ENCODE measurements at places on chromosomes 2 and 18.
A peak's percentile ranks its signal among the peaks of the same experiment; 100 is the strongest.

GRCh38 chr18:54791657-54792056, 36.6 kb upstream of the RAB27B start:
- DNase-seq = no peak

- DNase-seq = peak; percentile 2
These were observed 113.1 kb downstream of the GATA6 start for GRCh38 chr18:22282311-22283115.

- peak; percentile 82 for DNase-seq
These were observed 78.7 kb downstream of the ICOS start for GRCh38 chr2:204015118-204015843.

DNA sequence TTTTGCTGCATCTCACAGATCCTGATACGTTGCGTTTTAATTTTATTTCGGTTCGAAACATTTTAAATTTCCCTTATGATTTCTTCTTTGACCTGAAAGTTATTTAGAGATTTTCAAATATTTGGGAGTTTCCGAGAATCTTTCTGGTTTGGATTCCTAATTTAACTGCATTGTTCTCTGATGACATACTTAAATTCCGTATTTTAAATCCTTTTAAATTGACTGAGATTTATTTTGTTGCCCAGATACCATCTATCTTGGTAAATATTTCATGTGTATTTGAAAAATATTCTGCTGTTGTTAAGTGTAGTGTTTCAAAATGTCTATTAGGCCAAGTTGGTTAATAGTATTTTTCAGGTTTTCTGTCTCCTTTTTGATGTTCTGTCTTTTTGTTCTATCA, 37.7 kb downstream of the MROH2A start:
- no peak for DNase-seq

DNA sequence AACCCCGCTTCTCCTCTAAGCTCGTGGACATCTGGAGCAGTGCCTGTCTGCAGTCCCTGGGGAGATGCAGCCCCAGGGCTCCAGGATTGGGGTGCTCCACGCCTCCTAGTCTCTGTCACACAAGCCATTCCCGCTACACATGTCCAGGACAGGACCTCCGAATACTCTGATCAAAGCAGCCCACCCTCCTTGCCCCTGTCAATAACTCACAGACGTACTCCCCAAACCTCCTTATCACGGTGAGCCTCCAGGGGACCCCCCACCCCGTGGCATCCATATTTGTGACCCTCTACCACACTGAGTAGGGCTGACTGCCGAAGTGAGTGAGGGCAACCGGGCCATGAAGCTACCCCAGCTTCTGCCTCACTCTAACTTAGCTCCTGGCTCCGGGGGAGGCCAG, 727.7 kb downstream of the GALR1 start:
- no peak for DNase-seq

- DNase-seq = no peak
These were observed 165.6 kb upstream of the NABP1 start for GRCh38 chr2:191512216-191512835.

- no peak for DNase-seq
These were observed 159.5 kb downstream of the TNS1 start for GRCh38 chr2:217843324-217843723.

GRCh38 chr2:193693758-193694157, 1499.0 kb upstream of the TMEFF2 start:
- no peak for DNase-seq

DNA sequence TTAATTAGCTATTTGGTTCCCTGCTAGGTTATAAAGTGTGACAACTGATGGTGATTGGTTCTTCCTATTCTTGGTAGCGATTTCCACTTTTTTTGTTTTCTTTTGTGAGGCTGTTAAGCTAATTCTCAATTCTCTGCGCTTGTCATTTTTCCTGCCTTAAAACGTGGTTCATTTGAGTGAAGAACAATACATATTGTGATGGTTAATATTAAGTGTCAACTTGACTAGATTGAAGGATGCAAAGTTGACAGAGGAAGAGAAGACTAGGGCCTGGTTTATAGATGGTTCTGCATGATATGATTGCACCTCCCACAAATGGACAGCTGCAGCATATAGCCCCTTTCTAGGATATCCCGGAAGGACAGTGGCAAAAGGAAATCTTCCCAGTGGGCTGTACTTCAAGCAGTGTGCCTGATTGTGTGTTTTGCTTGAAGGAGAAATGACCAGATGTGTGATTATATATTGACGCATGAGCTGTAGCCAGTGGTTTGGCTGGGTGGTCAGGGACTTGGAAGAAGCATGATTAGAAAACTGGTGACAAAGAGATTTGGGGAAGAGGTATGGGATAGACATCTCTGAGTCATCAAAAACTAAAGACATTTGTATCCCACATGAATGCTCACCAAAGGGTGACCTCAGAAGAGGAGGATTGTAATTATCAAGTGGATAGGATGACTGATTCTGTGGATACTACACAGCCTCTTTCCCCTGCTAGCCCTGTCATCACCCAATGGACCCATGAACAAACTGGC, 39.4 kb upstream of the ZNF804A start:
- DNase-seq = no peak

DNA sequence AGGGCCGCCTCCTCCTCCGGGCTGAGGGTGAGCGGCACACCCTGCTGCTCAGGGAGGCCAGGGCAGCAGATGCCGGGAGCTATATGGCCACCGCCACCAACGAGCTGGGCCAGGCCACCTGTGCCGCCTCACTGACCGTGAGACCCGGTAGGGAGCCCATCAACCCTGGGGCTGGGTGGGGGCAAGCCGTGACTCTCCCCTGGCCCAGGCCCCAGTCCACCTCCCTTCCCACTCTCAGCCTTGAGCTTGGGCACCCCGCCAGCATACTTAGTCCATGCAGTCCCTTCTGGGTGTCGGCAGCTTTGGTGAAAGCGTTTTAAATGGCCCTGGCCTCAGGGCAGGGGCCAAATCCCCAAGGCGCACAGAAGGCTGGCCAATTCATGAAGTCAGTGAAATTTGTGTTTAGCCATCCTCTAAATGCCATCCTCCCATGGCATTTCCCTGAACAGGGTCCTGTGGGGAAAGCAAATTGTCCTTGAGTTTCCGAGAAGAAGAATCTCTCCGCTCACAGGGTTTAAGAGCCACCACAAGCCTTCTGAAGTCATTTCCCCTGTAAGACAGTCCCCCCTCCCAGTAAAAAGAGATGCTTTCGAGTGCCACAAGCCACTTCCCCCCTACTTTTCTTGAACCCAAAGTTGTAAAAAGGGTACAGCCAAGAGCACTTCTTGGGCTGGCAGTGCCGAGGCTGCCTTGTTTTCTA, 17.2 kb downstream of the SPEG start:
- no peak for DNase-seq

DNA sequence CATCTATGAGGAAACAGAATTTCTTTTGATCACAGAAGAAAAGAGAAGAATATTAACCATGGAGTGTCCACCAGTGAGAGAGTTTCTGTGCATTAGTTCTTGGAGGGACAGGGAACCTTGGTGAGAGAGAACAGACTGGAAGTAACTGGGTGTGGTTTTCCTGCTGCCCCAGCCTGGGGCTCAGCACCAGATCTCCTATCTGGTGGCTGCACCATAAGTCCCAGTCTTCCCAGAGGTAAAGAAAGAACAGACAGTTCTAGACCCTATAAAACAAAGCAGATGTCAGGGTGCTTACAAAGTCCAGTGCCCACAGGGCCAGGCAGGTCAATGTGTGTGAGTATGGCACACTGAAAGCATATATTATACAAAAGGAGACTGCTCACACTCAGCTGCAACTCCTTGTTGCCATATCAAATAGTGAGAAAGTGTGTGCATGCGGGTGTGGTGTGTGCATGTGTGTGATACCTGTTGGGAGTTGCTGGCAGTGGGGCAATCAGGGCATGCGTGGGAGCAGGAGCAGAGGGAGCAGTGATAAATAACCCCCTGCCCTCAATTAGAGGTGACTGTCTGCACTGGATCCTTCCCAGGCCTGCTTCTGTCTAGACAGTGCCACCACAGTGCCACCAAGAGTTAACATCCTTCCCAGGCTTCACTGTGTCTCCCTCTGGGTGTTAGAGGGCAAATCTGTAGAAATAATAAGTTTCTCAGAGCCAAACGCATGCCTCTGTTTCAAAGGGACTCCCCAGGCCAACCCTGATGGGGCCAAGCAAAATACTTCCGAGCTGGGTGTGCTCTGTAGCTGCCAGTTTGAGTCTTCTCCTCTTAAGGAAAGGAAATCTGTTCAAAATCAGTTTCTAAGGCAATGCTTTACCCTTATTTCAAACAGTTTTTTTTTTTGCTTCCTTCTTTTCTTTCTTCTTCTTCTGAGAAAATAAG, 45.7 kb downstream of the RDH14 start:
- no peak for DNase-seq

- no peak for DNase-seq
These were observed 32.8 kb downstream of the IMPA2 start for GRCh38 chr18:12014086-12014485.

GRCh38 chr2:96730212-96730611, 9.7 kb downstream of the LMAN2L start:
- DNase-seq = no peak

DNA sequence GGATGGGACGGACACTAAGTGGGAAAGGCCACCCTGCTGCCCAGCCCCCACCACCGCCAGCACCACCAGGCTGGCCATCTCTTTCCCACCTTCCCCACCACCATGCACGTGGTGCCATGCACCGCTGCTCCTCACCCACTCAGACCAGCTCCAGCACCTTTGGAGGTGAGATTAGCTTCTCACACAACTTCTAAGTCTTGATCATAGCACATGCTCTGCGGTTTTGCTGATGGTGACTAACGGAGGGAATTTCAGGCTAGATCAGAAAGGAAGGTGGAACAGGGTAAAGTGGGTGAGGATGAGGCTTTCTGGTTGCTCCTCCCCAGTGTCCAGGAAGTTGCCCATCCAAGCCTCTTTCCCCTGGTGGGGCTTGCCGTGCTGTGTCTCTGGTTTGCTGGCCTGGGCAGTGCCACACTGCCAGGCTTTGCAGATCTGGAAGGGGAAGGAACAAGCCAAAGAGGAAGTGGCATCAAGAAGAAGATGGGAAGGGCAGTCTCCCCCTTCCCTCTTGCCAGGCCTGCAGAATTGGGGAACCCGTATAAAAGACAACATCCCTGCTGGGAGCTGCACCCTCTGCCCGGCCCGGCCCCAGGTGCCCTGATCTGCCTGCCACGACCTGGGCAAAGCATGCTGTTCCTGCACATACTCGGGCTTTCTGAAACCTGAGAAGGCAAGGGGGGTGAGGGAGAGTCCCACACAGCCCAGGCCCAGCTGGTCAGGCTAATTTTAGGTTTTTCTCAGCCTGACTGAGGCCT, 44.3 kb upstream of the CAB39 start:
- DNase-seq = peak; percentile 83

GRCh38 chr2:19321946-19322345, 36.5 kb downstream of the OSR1 start:
- no peak for DNase-seq

DNA sequence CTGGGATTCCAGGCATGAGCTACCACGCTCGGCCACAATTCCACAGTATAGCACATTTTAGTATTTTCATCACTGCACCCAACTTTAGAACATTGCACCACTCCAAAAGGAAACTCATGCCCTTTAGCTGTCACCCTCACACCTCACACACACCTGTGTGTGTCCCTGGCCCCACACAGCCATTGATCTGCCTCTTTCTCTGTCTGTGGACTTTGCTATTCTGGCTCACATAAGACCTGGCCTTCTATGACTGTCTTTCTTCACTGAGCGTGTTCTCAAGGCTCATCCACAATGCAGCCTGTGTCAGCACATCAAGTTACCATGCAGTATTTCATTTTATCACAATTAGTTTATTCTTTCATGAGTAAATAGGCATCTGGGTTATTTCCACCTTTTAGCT, 19.7 kb upstream of the ATP9B start:
- DNase-seq = no peak

GRCh38 chr2:71846669-71847291, 300.9 kb downstream of the CYP26B1 start:
- DNase-seq = no peak

DNA sequence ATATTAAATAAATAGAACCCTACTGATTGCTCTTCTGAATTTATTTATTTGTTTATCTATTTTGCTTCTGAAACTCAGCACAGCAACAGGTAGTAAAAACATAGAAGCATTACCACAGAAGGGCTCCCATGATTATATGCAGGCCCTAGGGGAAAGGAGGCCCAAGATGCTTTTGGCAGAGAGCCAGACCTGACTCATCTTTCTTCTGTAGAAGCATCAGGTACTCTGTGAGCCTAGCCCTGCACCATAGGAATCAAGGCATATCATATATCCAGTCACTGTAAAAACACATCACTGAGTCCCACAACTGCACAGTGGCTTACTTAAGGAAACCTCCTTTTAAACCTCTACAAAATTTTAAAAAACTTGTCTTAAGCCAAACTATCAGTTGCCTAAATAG, 1.8 kb downstream of the SCN9A start:
- DNase-seq = no peak

DNA sequence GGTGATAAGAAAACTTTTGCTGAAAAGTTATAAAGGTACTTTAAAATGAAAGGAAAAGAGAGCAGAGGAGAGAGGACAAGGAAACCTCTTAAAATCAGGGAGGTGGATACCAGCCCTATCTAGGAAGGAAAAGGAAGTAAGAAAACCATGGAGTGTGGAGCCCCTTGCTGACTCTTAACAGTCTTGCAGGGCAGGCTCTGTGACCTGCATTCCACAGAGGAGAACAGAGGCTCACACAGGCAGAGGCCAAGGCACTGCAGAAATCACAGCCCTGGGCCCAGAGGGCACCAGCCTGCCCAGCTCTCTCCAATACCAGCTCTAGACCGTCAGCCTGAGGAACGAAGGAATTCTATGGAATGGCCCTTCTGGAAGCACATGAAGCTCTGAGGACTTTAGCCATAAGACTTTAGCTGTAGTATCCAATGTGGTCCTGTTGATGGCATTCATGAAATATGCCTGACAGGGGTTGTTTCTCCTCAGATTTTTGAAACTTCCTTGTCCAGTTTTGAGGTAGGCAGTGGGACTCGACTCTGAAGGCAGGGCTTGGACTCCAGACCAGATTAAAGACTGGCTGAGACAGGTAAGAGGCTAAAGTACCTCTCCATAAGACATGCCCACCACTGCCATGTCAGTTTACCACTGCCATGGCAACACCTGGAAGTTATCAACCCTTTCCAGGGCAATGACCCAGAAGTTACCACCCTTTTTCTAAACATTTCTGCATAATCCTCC, 216.3 kb downstream of the ANAPC1 start:
- no peak for DNase-seq

- no peak for DNase-seq
These were observed 223.8 kb downstream of the FBXO15 start for GRCh38 chr18:73923866-73924265.

- DNase-seq = no peak
These were observed 144.4 kb upstream of the REV1 start for GRCh38 chr2:99634234-99634633.

GRCh38 chr2:98715812-98716451, 15.0 kb downstream of the MGAT4A start:
- DNase-seq = no peak
